ENCODE measurements at places on chromosomes 3 and 15.

- DNase-seq, result no peak
Measured at GRCh38 chr15:69794645-69795469, 302.9 kb downstream of the TLE3 start.

DNA sequence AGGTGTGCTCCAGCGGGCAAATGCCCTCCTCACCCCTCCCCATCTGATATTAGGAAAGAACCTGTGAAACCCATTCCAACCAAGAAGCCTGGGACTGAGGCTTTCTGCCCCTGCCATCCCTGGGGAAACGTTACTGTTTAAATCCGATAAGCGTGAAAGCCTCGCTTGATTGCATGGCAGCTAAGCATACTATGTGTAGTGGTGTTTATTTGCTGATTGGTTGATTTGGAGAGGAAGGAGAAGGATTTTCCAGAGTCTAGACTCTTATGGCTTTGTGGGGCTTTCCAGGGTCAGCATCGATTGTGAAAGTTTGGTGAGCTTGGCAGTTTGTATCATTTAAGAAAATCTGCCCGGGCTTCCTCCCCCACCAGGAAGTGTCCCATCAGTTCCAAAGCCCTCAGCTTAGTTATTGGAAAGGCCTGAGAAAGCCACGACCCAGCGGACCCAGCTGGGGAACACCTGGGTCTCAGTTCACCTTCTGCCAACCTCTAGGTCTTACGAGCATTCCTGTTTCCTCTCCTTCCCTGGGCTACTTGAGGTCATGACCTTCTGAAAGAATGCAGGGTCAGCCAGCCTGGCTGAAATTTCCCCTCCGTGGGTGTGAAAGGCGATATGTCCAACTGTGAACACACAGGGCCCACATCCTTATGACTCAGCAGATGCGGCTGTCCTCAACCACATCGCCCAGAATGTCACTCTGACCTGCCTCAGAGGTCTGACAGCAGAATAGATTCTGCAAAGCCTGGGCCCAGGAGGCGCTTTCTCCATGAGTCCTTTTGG, 62.8 kb upstream of the HERC1 start:
- DNase-seq, result peak; percentile 87

- peak; percentile 85 for DNase-seq
Measured at GRCh38 chr15:55993111-55993803, at the start of gene NEDD4. Gene NEDD4, minus strand, starts transcription at chr15:55993612. Its CDS starts 57 bp downstream, at chr15:55993555.

GRCh38 chr3:101865751-101866509, 16.6 kb downstream of the NFKBIZ start:
- peak; percentile 44 for DNase-seq

DNA sequence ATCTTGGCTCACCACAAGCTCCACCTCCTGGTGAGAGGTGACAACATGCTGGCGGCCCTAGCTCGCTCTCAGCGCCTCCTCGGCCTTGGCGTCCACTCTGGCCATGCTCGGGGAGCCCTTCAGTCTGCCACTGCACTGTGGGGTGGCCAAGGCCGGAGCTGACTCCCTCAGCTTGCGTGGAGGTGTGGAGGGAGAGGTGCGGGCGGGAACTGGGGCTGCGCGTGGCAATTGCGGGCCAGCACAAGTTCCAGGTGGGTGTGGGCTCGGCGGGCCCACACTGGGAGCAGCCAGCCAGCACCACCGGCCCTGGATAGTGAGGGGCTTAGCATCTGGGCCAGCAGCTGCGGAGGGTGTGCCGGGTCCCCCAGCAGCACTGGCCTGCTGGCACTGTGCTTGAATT, 275.7 kb upstream of the P2RY1 start:
- no peak for DNase-seq

DNA sequence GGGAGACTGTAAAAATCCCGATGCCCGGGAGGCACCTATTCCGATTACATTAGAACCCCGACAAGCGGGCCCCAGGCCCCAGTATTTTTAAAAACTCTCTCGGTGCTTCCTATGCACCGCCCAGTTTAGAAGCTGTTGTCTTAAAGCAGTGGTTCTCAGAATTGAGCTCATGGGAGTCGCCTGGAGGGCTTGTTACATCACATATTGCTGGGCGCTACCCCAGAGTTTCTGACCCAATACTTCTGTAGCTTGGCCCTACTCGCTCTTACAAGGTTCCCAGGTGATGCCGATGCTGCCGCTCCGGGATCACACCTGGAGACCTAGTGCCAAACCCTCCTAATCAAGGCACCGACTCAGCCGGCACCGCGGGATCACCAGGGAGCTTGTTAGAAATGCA, 35.2 kb downstream of the CPN2 start:
- DNase-seq, result no peak

GRCh38 chr3:170062769-170063168, 25.0 kb downstream of the GPR160 start:
- DNase-seq, result no peak

DNA sequence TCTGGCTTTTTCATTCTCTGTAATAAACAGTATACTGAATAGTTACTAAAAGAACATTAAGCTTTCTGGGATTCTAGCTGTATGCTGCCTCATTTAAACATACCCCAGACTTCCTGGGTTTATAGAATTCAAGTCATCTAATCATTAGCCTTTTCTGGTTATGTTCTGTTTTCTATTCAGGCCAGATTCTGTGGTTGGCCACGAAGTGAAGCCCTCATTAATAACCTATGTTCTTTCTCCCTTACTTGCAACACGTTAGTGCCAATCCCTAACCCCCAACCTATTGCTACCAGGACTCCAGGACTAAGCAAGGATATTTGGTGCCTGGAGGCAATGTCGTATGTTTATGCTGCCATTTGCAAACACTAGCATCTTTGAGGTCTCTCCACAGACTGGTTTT, 28.6 kb upstream of the MTMR10 start:
- DNase-seq, result no peak

- peak; percentile 70 for DNase-seq
Measured at GRCh38 chr3:39639344-39640236, 169.8 kb upstream of the MYRIP start.

- no peak for DNase-seq
Measured at GRCh38 chr3:87158823-87159222, 68.3 kb upstream of the CHMP2B start.

DNA sequence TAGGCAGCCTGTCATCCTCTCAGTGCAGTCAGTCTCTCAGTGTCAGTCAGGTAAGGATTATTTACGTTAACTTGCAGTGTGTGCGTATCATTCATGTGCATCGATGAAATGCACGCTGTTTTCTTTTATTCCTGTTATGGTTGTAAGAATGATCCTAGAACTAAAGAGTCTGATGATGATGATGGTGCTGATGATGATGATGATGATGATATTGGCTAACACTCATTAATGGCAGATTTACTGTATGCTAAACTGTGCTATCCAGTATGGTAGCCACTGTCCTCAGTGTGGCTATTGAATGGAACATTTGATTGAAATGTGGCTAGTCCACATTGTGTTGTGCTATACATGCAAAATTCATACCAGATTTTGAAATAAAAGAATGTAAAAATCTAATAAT, 39.4 kb downstream of the FANCI start:
- DNase-seq, result no peak

GRCh38 chr3:81443958-81444357, 317.5 kb downstream of the GBE1 start:
- DNase-seq, result no peak

DNA sequence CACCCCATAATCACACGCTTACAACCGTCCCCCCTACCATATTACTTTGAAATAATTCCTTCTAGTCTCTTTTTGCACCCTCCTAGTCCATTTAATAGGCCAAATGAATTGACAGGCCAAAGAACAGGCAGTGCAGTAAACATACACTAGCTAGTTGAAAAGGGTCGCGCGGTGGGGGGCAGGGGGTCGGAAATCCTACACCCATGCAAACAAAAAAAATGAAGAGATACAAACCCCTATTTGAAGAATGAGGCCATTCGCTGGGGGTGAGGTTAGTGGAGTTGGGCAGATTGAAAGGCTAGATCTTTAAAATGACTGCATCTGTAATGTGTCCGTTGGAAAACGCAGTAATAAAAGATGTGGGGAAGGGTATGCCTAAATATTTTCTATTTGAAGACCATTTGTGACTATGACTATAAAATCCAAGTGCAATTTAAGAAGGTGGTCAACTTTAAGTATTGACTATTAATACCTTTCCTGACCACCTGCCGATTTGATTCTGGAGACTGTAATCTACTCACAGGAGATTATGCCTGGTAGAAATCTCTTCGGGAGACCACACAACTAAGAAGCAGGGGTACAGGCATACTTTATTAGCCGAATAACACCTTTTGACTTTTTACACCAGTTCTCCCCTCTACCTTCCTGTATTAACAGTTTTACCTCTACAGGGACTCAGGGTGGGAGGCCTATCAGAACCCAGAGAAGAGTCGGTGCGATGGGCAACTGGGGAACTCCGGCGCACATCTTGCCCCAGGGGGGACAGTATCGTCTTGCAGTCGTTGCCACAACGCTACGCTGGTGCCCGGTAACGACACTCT, 762 bp upstream of the ARL6 start:
- peak; percentile 1 for DNase-seq

- DNase-seq, result no peak
Measured at GRCh38 chr3:19749448-19750017, 184.5 kb downstream of the EFHB start.

- DNase-seq, result no peak
Measured at GRCh38 chr3:89955156-89955555, 847.7 kb downstream of the EPHA3 start.

- no peak for DNase-seq
Measured at GRCh38 chr15:63244976-63245645, 32.3 kb upstream of the APH1B start.

- DNase-seq, result no peak
Measured at GRCh38 chr3:171398343-171398742, 61.9 kb downstream of the TNIK start.

- DNase-seq, result no peak
Measured at GRCh38 chr15:74464216-74464615, 3.3 kb upstream of the UBL7 start.

DNA sequence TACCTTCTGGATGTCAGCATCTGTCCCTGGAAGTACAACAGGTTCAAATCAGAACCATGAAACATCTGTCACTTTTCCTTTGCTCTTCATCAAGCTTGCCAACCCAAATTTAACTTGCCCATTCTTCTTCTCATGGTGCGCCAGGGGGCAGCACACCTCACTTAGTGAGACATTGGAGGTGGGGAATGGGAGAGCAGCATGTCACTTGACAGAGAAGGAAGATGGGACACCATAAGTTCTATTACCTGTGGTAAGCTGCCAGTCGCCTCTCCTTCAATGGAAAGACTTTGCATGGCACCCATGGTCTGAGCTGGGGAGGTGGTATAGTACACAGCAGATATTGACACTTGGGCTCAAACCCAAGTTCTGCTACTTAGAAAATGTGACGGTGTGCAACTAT, 2.9 kb downstream of the SCN5A start:
- peak; percentile 55 for DNase-seq

DNA sequence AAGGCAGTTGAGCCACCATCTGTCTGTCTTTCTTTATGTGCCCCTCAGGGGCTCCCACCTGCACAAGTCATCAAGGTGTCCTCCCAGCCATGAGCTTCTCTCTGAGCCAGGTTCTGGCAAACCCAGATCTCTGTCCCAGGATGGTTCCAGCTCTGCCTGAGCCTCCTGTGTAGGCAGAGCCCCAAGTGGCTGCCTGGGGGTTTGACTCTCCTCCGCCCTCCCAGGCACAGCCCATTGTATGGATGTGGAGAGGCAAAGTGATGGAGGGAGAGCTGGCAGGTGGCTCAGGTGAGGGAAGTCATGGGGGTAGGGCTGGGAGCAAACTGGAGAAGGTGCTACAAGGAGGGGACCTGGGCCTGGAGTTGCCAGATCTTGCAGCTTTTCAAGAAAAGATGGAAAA, 56.9 kb downstream of the GRIP2 start:
- no peak for DNase-seq

DNA sequence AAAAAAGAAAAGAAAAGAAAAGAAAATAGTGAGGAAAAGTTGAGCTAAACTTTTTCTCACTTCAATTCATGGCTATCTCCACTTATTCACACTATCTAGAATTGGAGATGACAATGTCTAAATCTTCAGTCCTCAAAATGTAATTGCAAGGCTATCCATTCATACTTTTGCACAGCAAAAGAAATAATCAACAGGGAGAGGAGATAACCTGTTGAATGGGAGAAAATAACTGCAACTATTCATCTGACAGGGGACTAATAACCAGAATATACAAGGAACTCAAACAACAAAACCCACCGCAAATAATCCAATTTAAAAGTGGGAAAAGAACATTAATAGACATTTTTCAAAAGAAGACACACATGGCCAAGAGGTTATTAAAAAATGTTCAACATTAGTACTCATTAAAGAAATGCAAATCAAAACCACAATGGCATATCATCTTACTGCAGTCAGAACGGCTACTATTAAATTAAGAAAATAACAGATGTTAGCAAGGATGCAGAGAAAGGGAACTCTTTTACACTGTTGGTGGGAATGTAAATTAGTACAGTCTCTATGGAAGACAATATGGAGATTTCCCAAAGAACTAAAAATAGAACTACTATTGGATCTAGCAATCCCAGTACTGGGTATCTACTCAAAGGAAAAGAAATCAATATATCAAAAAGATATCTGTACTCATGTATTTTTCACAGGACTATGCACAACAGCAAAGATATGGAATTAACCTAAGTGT, 73.5 kb upstream of the PPIB start:
- DNase-seq, result no peak

Data from K562 (cell line).